ENCODE measurements at places on chromosomes 1 and 21.

- no peak for DNase-seq
Observed at GRCh38 chr21:35473496-35473895, 424.4 kb upstream of the RUNX1 start.

GRCh38 chr1:36628804-36629203, 146.1 kb upstream of the CSF3R start:
- DNase-seq: no peak

- no peak for DNase-seq
Observed at GRCh38 chr1:88009916-88010315, 674.2 kb upstream of the PKN2 start.

- DNase-seq: no peak
Observed at GRCh38 chr21:43949499-43950208, 62.5 kb upstream of the TRAPPC10 start.

- DNase-seq: peak; percentile 5
Observed at GRCh38 chr21:25080141-25080540, 527.1 kb downstream of the MRPL39 start.

All from EH (cell line).